B cell (primary cell): ENCODE measurements at places on chromosomes 4 and X.

- no peak for DNase-seq
Observed at GRCh38 chr4:185092535-185093197, 50.4 kb upstream of the SLC25A4 start.

- no peak for DNase-seq
Observed at GRCh38 chr4:176413171-176413570, 93.4 kb downstream of the SPCS3 start.

- no peak for DNase-seq
Observed at GRCh38 chr4:144985531-144985930, 112.5 kb downstream of the ANAPC10 start.

DNA sequence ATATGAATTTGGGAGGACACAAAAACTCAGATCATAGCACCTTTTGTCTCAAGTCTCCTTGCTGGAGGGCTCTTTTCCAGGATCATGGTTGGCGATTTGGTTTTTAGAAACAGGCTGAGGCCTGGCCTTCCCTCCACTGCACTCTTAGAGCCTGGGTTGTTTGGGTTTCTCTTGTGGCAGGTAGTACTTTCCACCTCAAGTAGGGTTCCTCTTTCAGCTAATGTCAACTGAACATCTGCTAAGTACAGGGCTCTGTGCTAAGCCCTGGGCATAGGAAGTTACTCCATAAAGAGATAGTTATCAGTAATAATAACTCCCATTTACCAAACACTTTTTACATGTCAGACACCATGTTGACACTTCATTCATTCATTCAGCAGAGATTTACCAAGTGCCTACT lies 28.2 kb upstream of the APLN start:
- DNase-seq: no peak

DNA sequence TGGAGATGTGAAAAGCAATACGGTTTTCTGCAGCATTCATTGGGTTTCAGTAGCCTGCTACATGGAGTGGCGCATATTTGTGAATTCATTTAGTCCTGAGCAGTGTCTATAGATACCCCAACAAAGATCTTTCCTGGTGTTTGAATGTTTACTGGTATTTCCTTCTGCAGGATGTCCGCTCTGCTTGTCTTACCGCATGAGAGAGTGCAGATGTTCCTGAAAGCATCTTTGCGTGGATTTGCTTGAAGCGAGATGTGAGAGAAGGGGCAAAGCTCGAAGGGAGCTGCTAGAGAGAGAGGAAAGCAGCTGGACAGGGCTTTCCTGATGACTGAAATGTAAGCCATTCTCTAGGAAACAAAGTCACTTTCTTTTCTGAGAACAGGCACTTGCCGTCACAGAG lies 40.9 kb upstream of the GYPA start:
- DNase-seq: peak; percentile 12

- peak; percentile 10 for DNase-seq
Observed at GRCh38 chr4:120749445-120750151, 172.9 kb downstream of the PRDM5 start.

GRCh38 chrX:101550751-101551379 lies 518 bp downstream of the ARMCX1 start:
- DNase-seq: peak; percentile 2

DNA sequence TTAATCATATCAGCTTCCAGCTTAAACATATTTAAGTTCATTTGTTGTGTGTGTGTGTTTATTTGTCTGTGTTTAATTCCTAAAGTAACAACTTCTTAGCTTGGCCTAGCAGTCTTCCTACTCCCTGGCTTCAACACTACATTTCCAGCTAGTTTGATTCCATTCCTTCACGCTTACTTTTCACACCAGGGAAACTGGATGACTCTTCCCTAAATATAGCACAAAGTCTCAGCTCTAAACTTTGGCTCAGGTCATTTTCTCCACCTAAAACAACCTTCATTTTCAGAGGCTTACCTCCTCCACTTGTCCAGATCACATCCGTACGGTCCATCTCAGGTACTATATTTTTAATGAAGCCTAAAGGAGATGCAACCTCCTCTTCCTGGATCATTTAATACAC lies 94.4 kb downstream of the KCTD8 start:
- DNase-seq: no peak

DNA sequence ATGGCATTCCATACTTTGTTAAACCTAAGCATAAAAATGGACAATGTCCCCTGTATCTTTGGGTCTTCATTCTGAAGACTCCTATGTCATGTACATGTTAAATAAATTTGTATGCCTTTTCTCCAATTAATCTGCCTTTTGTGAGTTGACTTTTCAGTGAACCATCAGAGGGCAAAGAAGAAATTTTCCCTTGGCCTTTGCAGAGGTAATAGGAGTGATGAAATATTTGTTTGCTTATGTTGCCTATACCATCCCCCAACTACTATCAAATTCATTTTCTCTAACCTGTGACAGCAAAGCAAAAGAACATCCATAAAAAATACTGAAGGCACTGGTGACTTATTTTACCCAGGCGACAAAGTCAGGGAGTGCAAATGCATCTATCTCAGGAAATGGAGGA lies 18.2 kb downstream of the NAAA start:
- no peak for DNase-seq

GRCh38 chr4:80202741-80203553 lies 5.6 kb downstream of the PRDM8 start:
- DNase-seq: peak; percentile 82
